ENCODE measurements at places on chromosomes 12 and 14. TPM values are rescaled to one million over a fixed set of nuclear protein-coding genes. Genes with fewer than 3 reads are reported as not detected.

The DMAC2L gene
- 25.8 TPM for total RNA-seq

DNA sequence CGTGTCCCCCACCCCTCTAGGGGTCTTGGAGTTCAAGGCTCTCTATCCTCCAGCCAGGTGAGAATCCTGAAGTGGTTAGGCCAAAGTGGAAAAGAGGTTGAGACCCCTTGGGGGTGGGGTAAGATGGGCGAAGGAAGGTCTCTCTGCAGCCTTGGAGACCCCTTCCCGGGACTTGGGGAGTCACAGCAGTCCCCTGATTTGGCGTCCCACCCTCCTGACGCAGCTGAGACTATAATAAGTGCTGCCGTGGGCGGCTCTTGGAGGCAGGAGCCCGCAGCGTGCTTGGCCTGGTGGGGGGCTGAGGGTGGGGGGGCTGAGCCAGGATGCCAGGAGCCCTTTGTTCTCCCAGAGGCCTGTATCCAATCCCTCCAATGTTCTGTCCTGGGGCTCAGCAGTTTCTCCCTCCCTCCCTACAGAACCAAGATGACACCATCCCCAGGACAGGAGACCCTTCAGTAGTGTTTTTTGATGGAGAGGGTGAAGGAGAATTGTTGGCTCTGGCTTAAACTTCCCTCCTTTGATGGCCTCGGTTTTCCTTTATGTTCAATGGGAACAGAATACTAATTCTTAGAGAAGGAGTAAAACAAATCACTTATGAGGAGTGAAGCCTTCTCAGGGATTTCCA lies 1.5 kb upstream of the AGAP2 start:
- no peak for DNase-seq
- H3K27ac ChIP-seq = no peak overlapping the region
- no peak overlapping the region for H3K4me3 ChIP-seq
- no peaks in the 10 kb centered on the region for H3K36me3 ChIP-seq
- H3K4me1 ChIP-seq = peaks cover 12% of the 10 kb centered on the region

- no peak overlapping the region for H3K4me3 ChIP-seq
- no peak for DNase-seq
- H3K27ac ChIP-seq = peak overlapping the region; percentile 50
Measured at GRCh38 chr14:86892152-86892956, 1100.6 kb downstream of the GALC start.

DNA sequence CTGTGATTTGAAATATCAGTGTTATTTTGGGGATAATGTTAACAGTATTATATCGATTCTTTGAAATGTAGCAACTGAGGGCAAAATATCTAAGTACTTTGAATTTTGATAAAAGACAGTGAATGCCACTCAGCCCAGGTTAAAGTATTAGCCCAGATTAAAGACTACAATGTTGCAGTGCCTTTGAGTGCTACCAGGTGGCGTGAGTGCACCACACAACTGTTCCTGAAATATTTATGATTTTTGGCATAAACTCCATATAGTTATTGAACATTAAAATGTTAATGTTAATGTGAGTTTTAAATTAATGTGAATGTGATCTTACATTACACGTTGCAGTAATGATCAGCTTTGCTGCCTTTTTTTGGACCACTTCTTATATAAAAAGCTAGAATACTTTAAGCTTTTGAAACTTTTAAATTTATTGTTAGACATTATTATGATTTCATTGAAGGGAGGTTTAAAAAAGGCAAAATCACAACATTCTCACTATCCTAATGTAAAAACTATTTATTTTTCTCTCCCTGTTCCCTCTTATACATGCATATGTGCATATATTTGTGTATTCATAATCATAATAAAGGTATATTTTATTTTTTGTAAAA lies 22.5 kb downstream of the MRPS35 start:
- H3K4me3 ChIP-seq = no peak overlapping the region
- no peaks in the 10 kb centered on the region for H3K4me1 ChIP-seq
- H3K27ac ChIP-seq = no peak overlapping the region

DNA sequence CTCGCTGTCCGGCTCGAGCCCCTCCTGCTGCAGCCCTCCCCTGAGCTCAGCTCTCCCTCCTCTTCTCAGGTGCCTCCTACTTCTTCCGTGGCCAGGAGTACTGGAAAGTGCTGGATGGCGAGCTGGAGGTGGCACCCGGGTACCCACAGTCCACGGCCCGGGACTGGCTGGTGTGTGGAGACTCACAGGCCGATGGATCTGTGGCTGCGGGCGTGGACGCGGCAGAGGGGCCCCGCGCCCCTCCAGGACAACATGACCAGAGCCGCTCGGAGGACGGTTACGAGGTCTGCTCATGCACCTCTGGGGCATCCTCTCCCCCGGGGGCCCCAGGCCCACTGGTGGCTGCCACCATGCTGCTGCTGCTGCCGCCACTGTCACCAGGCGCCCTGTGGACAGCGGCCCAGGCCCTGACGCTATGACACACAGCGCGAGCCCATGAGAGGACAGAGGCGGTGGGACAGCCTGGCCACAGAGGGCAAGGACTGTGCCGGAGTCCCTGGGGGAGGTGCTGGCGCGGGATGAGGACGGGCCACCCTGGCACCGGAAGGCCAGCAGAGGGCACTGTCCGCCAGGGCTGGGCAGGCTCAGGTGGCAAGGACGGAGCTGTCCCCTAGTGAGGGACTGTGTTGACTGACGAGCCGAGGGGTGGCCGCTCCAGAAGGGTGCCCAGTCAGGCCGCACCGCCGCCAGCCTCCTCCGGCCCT lies 22.8 kb downstream of the MMP17 start:
- DNase-seq = no peak
- no peaks in the 10 kb centered on the region for H3K27me3 ChIP-seq
- no peak overlapping the region for H3K4me3 ChIP-seq
- H3K27ac ChIP-seq = no peak overlapping the region

- DNase-seq = peak; percentile 86
- peak within 1 kb of the TSS; percentile 84 for H3K27ac ChIP-seq
- H3K4me3 ChIP-seq = peak within 1 kb of the TSS; percentile 73
- no peaks in the 10 kb centered on the region for H3K27me3 ChIP-seq
Measured at GRCh38 chr12:50057000-50057841, at the start of gene ASIC1. TSS of gene ASIC1 (plus strand) at chr12:50057596. CDS start at chr12:50058767, 1,171 bp downstream.

DNA sequence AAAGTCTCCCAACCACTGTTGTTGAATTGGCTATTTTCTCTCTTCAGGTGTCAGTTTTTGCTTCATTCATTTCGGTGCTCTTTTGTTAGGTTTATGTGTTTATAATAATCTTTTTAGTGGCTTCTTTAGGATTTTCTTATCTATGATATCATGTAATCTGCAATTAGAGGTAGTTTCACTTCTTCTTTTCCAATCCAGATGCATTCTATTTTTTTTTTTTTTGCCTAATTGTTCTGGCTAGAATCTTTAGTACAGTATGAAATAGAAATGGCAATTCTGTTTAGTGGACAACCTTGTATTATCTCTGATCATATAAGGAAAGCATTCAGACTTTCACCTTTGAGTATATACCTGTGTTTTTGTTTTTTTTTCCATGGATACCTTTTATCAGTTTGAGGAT lies 17.4 kb downstream of the CNOT2 start:
- no peak for DNase-seq
- no peaks in the 10 kb centered on the region for H3K4me1 ChIP-seq
- H3K27ac ChIP-seq = no peak overlapping the region
- no peaks in the 10 kb centered on the region for H3K36me3 ChIP-seq

DNA sequence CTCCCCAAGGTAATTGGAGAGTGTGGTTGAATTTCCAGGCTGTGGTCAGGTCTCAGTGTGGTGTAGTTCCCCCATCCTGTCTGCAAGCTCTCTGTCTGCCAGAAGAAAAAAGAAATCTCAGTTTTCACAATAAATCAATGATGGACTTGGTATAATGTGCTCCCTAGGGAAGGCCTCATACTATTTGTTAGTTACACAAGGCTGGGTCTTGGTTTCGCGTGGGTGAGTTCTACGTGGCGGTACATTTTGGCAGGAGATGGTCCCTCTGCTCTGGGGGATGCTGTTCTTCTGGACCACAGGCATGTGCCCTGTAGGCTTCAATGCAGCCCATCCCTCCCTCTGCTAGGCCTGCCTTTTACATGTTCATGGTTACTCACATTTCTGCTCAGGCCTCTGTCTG lies 206.4 kb upstream of the PELI2 start:
- no peaks in the 10 kb centered on the region for H3K27me3 ChIP-seq
- H3K36me3 ChIP-seq = no peaks in the 10 kb centered on the region

The PLEKHD1 gene
- total RNA-seq = 0.50 TPM

DNA sequence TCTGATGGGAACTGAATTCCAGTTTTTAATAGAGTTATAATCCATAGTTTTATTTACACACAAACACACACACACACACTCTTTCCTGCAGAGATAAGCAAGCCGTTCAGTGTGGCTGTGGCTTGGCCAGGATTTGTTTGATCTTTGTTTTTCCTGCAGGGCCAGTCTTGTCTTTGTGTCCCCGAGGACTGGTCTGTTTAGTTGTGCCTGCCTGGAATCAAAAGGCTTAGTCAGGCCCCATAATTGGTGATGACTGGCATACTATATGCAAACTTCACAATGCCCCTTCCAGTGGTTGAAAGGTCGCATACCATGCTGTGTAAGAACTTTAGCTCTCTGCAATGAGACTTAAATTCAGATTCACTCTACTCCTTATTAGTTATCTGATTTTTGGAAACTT lies 26.0 kb downstream of the WBP11 start:
- H3K27me3 ChIP-seq = no peaks in the 10 kb centered on the region
- no peaks in the 10 kb centered on the region for H3K36me3 ChIP-seq
- H3K4me1 ChIP-seq = peaks cover 25% of the 10 kb centered on the region
- peak; percentile 74 for DNase-seq
- peak overlapping the region; percentile 72 for H3K27ac ChIP-seq

- H3K27me3 ChIP-seq = no peaks in the 10 kb centered on the region
- no peak overlapping the region for H3K4me3 ChIP-seq
- H3K4me1 ChIP-seq = no peaks in the 10 kb centered on the region
- H3K27ac ChIP-seq = no peak overlapping the region
- no peak for DNase-seq
- no peaks in the 10 kb centered on the region for H3K36me3 ChIP-seq
Measured at GRCh38 chr14:85873006-85873405, 343.1 kb downstream of the FLRT2 start.

GRCh38 chr12:43841253-43841652 lies 5.4 kb downstream of the TMEM117 start:
- H3K4me1 ChIP-seq = peaks cover 37% of the 10 kb centered on the region
- H3K27ac ChIP-seq = no peak overlapping the region
- H3K4me3 ChIP-seq = no peak overlapping the region

DNA sequence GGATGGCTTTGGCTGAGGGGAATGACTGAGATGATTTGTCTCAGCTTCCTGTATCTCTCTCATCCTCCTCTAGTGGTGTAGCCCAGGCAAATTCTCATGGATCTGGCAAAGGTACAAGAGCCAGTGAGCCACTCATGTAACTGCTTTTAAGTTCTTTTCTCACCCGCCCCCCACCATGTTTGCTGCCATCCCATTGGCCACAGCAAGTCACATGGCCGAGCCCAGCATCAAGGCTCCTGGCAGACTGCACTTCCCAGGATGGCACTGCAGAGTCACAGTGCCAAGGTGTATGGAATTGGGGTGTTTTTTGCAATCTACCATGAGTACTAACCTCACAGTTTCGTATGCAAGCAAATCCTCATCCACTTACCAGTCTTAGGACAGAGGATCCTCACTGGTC lies 50.9 kb downstream of the CHST11 start:
- no peak overlapping the region for H3K27ac ChIP-seq
- no peaks in the 10 kb centered on the region for H3K36me3 ChIP-seq

DNA sequence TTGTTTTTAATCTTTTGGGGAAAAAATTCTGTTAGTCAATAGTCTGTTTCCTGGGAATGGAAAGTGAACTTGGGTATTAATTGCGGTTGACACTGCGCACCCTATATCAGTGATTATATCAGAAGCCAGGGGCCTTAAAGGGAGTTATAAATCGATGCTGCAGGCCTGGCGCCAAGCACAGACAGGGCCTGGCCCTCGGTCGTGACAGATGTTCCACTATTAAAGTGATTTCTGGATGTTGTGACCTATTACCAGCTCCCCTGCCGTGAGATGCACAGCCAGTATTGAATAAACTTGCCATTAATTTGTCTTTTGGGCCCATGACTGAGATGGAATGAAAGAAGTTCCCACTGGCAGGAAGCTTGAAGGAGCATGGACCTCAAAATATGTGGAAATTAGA lies 45.1 kb upstream of the KITLG start:
- no peaks in the 10 kb centered on the region for H3K27me3 ChIP-seq
- no peaks in the 10 kb centered on the region for H3K36me3 ChIP-seq
- DNase-seq = no peak
- H3K27ac ChIP-seq = no peak overlapping the region
- H3K4me3 ChIP-seq = no peak overlapping the region
- H3K4me1 ChIP-seq = no peaks in the 10 kb centered on the region

- H3K4me3 ChIP-seq = no peak overlapping the region
- no peak overlapping the region for H3K27ac ChIP-seq
- no peaks in the 10 kb centered on the region for H3K27me3 ChIP-seq
- H3K4me1 ChIP-seq = peaks cover 12% of the 10 kb centered on the region
Measured at GRCh38 chr12:7374423-7375144, 69.4 kb downstream of the CD163L1 start.

The KRT83 gene
- not detected for total RNA-seq

GRCh38 chr12:119051474-119051873 lies 70.1 kb downstream of the SRRM4 start:
- DNase-seq = no peak
- H3K4me1 ChIP-seq = no peaks in the 10 kb centered on the region
- no peaks in the 10 kb centered on the region for H3K27me3 ChIP-seq
- H3K36me3 ChIP-seq = no peaks in the 10 kb centered on the region
- no peak overlapping the region for H3K27ac ChIP-seq

GRCh38 chr12:113314121-113314529 lies 20.8 kb downstream of the SLC8B1 start:
- no peaks in the 10 kb centered on the region for H3K4me1 ChIP-seq
- H3K27ac ChIP-seq = no peak overlapping the region
- DNase-seq = no peak
- H3K36me3 ChIP-seq = peaks cover 3% of the 10 kb centered on the region
- H3K4me3 ChIP-seq = no peak overlapping the region
- H3K27me3 ChIP-seq = no peaks in the 10 kb centered on the region

DNA sequence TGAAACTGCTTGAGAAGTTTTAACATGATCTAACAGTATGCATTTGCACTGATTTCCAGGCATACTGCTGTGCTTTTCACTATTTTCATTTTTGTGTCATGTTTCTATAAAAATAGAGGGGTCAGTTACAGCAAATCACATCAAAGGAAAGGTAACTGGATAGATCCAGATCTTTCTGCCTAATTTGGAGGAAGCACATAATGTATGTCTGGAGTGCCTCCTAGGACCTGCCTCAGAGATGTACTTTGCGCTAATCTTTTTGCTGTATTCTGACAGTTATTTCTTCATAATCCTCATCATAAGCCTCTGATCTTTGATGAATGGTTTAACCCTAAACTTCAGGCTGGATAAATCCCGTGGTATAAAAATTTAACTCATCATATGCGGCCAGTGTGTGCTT lies 111.2 kb upstream of the NPAS3 start:
- H3K36me3 ChIP-seq = no peaks in the 10 kb centered on the region
- H3K27me3 ChIP-seq = no peaks in the 10 kb centered on the region
- H3K4me1 ChIP-seq = no peaks in the 10 kb centered on the region
- no peak overlapping the region for H3K27ac ChIP-seq
- H3K4me3 ChIP-seq = no peak overlapping the region

The RBP5 gene
- 1.8 TPM for total RNA-seq

DNA sequence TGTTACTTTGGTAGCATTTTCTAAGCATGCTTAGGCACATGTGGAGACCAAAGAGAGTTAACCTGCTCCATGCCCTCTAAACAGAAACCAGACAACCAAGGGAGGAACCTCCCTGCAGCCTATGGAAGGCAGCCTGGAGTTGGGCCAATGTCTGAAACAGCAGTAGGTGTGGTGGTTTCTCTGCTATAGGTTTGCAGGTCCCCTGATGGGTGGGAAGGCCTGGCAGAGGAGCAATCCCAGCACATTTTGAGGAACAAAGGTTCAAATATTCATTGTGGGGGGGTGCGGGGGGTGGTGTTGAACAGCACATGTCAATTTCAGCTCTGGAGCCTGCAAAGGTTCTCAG lies 65.4 kb downstream of the DACT1 start:
- no peak for DNase-seq
- H3K27me3 ChIP-seq = no peaks in the 10 kb centered on the region
- no peaks in the 10 kb centered on the region for H3K4me1 ChIP-seq
- H3K36me3 ChIP-seq = no peaks in the 10 kb centered on the region
- H3K27ac ChIP-seq = no peak overlapping the region
- H3K4me3 ChIP-seq = no peak overlapping the region

The MEG3 gene
- total RNA-seq = not detected
